ENCODE measurements at places on chromosomes 1 and 21.

DNA sequence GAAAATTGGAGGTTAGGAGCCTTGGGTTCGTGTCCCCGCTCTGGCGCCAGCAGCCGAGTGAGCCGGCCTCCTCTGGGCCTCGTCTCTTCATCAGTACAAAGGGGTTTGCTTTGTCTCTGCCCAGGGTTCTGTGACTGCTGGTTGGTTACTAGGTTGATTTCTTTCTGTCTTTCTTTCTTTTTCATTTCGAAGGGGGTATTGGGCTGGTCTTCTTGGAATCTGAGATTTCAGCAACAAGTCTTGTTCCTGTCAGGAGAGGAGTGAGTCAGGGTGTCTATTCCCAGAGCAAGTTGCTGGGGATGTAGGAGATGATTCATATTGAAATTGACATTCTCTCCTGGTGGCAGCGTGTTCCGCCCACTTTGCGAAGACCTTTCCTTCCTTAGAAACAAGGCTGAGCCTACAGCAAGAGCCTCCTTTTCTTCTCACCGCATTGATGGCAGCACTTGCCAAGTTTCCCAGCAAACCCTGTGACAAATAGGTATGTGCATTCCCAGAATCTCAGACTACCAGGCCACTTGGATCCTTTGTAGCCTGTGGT is 79.2 kb downstream of the MAN1C1 start:
- DNase-seq = peak; percentile 83

GRCh38 chr1:185594786-185595410 is 139.3 kb upstream of the HMCN1 start:
- DNase-seq = no peak

GRCh38 chr1:236718328-236718727 is 32.0 kb downstream of the ACTN2 start:
- DNase-seq = no peak

- DNase-seq = no peak
Measured at GRCh38 chr1:211939876-211940468, 95.4 kb downstream of the INTS7 start.

DNA sequence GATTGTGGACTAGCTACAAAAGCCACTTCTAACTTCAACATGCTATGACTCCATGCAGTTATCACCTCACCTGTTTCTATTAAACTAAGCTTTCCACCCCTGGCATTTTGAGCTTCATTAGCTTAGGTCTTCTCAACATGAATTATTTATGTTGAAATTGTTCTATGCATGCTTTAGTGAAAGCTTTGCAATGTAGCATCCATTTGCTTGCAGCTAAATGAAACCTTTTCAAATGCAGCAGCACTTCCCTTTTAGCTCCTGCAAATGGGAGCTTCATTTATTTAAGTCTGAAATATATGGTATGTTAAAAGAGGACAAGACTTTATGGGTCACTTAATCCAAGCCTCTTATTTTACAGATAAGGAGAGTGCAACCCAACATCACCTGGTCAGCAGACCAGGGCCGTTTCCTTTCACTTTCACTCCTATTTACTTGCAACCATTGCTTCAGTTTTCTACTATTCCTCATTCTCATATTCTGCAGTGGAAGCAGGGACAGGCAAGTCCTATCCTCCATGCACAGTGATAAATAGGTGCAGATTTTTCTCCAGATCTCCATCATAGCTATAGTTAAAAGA is 56.4 kb upstream of the SAMSN1 start:
- no peak for DNase-seq

DNA sequence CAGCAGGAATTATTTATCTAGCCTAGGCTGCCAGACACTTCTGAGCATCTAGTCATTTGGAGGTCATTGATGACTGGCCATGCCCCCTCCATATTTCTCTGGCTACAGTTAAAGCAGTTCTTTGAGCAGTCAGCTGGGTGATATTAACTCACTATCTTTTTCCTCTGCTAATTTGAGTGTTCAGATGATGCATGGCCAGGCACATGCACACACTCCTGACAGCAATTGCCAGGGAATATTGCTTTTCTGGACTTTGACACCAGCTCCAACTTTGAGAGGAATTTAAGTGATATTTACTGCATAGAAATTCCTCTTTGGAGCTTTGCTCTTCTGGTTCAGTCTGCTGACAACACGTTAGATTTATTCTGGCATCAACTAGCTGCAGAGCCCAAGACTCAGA is 52.6 kb downstream of the CD247 start:
- no peak for DNase-seq

- DNase-seq = peak; percentile 68
Measured at GRCh38 chr1:38064197-38064903, 17.8 kb upstream of the POU3F1 start.

All from HTR-8/SVneo (cell line).